Iris pigment epithelial cell (primary cell): ENCODE measurements at places on chromosomes 6 and 20.

GRCh38 chr20:7959484-7959883, 19.2 kb upstream of the HAO1 start:
- no peak for DNase-seq

- no peak for DNase-seq
Observed at GRCh38 chr6:44667668-44668390, 280.3 kb downstream of the CDC5L start.

DNA sequence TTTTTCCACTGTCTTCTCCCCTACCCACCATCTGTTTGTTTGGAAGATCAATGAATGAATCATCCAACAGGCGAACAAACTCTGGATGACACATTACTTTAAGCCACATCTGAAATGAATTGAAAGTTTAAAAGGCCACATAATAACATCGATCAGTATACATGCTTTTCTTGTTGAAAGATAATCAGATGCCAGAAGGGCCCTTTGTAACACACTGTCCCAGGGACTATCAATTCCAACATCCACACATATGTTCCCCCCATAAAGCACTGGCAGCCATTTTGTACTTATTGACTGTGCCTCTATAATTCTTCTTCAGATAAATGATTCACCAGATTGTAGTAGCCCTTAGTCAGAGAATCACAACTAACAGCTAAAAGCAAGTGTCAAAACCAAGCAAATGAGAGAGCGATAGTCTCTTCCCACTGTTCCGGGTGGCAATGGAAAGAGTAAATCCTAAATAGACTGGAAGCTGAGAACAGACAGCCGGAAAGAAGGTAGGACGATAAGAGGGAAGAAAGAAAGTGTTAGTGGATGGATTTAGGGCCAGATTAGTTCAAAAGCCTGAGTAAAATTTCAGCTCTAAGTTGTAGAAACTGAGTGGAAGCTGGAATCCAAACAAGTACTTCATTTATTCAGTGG, 184.9 kb upstream of the TENT5A start:
- peak; percentile 59 for DNase-seq

GRCh38 chr20:62219992-62220665, at the start of gene HRH3:
Gene HRH3, minus strand, starts transcription at chr20:62220278. Its CDS starts 308 bp downstream, at chr20:62219970.
- no peak for DNase-seq

GRCh38 chr6:14121936-14122344, 4.4 kb downstream of the CD83 start:
- DNase-seq: no peak

DNA sequence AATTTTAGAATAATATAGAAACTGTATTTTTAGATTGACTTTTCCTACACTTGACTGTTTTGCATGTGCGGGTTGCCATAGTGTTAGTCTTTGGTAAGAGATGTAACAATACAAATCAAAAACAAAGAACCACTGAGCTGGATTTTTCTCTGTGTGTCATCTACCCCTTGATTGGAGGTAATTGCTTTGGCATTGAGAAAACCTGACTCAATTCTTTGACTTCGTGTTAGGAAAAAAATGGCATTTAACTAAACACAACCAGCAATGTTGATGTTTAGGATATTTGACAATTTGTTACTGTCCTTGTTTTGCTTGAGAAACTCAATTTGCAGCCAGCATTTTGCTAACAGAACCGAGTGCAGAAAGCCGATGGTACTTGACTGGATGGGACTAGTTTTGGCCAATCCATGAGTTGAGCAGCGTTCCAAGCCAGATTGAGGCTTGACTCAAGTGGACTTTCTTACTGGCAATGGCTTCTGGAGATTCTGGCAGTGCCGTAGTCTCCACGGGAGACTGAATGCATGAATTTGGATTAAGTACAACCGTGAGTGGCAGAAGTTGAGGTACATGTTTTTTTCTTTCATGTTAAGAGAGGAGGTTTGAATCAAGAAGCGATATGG, 17.1 kb downstream of the TPBG start:
- DNase-seq: no peak

DNA sequence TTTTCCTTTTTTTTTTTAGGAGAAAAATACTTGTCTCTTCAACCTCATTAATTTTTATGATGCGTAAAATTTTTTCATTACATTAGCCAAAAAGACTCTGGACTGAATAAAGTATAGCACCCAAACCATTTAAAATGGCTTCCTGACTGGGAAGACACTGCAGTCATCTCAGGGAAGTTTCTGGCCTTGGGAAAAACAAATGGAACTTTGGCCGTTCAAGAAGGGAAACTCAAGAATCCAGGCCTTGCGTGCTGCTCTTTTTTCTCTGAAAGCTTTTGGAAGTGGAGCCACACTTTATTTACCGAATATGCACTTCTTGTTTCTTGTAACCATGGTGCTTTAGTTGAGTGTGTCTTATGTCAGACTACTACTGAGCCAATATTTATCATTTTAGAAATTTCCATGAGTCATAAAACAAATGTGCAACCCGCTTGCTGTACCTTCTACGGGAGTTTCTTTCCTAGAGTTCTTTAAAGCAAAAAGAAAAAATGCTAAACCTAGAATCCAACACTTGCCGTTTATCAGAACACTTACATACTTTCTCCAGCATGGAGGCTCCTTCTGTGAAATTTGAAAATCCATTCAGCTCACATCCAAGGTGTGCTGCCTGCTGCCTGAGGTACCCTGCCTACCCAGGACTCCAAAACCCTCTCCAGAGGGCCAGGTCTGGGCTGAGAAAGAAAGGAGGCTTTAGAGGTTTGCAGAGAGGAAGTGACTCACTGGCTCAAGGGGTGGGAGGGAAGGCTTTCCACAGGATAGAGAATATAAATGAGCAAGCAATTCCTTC, 11.5 kb upstream of the DSTN start:
- DNase-seq: peak; percentile 92

- DNase-seq: no peak
Observed at GRCh38 chr6:82169138-82169876, 78.2 kb downstream of the IBTK start.

DNA sequence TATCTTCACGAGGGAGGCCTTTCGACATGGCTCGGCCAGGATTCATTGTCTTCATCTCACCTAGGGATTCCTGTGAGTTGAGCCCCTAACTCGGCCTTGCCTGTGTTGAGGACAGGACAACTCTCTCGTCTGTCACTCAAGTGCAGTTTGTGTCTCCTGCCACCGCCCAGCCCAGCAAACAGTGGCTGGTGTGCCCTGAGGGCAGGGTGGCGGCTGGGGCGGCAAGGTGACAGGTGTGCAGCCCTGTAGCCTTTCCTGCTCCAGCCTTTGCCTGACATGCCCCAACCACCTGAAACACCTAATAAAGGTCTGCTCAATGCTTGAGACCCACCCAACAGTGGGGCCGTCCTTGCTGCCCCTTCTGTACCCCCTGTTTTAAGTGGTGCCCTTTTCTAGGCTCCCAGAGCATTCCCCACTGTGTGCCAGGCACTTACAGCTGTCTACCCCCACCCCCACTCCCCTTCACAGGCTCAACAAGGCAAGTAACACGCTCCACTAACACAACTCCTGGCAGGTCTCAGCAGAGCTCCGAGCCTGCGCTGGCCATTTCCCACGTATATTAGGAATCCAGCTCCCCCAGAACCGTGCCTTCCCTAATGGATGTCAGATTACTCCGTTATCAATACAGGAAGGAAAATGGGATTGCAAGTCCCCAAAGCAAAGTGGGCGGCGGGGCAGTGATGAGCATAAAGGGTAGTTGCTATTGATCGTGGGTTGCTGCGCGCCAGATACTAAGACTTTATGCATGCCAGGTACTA, 17.7 kb downstream of the GFRA4 start:
- DNase-seq: no peak

GRCh38 chr6:32668226-32668747, 1.8 kb upstream of the HLA-DQB1 start:
- DNase-seq: peak; percentile 65

DNA sequence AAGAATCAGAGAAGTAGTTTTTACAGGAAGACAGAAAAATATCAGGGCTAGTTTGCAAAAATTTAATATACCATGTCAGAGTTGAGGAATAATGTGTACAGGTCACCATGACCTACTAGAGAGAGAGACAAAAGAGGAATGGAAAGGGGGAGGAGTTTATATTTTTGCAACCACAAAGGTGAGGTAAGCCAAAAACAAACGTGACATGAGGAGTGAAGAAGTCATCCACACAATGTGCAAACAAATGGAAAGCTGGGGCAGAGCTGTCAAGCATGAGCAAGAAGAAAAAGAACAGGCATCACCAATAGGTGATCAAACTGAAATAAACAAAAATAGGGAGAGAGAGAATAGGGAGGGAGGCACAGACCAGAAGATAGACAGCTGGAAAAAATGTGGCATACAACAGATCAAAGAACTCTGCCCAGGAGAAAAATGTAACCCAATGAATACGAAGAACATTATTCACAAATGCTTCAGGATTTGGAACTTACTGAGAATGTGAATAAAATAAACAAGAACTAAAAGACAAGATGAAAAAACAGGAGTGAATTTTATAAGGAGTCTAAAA, 15.5 kb downstream of the RARS2 start:
- DNase-seq: no peak

- DNase-seq: peak; percentile 29
Observed at GRCh38 chr6:152748843-152749242, 1.8 kb upstream of the VIP start.

DNA sequence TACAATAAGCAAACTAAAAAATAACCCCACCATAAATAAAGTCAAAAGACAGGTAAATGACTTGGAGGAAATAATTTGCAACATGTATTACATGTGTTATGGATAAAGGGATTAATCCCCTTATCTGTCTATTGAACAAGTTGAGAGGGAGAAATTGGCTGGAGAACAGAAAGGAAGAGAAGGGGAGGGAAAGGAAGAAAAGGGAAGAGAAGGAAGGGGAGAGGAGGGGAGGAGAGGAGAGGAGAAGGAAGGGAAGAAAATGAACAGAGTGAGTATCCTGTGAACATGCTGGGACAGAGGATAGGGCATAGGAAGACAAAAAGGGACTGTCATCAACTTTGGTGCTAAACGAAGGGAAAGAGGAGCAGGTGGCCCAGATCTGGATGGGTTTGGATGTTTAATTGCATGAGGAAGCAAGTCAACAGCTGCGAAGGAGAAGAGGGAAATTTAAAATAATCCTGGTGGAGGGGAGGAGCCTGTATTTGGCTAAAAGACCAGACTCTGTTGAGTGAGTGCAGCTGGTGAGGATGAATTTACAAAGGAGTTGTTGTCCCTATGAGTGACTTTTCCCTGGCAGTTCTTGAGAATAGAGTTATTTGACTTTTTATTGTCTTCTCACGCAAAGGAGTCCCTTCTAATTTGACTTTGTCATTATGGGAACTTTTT, 14.2 kb upstream of the SHLD1 start:
- DNase-seq: no peak

GRCh38 chr6:112218563-112218962, 35.8 kb downstream of the LAMA4 start:
- DNase-seq: peak; percentile 53

- DNase-seq: no peak
Observed at GRCh38 chr6:40910260-40910893, 128.6 kb downstream of the UNC5CL start.

DNA sequence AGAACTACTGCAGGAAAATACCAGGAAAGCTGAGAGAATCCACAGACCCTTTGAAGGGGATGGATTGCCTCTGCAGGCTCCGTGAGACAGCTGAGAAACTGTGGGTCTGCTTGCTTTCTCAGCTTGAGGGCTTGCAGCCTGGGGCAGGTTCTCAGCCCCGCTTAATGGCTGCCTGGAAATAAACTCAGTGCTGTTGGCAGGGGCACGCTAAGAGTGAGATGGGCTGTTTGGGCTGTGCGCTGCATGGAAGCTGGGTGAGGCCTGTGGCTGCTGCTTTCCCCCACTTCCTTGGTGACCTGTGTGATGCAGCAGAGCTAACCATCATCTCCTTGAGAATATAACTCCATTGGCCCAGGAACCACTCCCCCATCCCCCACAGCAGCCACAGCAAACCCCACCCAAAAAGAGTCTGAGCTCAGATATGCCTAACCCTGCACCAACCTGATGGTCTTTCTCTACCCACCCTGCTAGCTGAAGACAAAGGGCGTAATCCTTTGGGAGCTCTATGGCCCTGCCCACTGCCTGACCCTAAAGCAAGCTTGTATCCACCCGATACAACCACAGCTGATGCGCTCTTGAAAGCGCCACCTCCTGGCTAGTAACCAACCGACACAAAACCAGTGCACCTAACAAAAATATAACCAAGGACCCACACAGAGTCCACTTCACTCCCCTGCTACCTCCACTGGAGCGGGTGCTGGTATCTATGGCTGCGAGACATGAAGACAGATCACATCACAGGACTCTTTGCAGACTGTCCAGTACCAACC, 800.6 kb upstream of the MAP3K7 start:
- no peak for DNase-seq

DNA sequence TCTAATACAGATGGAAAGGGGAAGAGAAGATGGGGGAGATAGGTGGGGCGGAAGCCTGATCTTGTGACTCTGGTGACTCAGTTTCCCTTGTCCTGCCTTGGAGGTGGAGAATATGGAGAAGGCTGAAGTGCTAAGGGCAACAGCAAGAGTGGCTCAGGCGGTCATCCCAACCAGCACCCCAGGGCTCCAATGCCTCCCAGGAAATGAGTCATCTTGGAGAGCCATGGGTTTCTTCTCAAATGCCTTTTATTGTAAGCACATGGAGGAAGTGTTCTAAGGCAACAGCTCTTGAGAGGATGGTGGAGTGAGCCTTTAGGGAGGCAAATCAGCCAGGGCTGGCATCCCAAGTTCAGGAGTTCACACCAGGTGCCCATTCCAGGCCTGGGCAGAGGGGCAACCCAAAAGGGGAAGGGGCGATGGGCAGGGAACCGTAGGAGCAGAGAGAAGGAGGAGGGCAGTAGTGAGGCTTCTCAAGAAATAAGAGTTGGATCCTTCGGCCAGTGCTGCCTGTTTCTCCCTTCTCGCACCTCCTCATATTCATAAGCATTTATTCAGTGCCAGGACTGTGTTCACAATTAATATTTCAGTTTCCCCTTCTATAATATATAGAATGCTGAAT, 13.2 kb upstream of the AHCY start:
- peak; percentile 83 for DNase-seq

DNA sequence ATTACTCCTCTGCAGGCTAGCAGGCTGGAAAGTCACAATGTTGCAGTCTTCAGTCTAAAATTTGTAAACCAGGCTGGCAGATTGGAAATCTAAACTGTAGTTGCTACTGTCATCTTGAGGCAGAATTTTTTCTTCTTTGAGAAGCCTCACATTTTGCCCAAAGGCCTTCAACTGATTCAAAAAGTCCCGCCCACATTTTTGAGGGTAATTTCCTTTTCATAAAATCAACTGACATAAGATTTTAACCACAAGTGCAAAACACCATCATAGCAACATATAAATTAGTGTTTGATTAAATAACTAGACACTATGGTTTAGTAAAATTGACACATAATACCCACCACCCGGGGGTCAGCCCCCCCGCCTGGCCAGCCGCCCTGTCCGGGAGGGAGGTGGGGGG, 28.4 kb downstream of the HLA-C start:
- DNase-seq: no peak

GRCh38 chr6:101400326-101401135, 7.0 kb downstream of the GRIK2 start:
- DNase-seq: no peak
